ENCODE measurements at places on chromosomes 12 and 14.

GRCh38 chr14:77275601-77276017 is 4.6 kb upstream of the NGB start:
- DNase-seq, result no peak

DNA sequence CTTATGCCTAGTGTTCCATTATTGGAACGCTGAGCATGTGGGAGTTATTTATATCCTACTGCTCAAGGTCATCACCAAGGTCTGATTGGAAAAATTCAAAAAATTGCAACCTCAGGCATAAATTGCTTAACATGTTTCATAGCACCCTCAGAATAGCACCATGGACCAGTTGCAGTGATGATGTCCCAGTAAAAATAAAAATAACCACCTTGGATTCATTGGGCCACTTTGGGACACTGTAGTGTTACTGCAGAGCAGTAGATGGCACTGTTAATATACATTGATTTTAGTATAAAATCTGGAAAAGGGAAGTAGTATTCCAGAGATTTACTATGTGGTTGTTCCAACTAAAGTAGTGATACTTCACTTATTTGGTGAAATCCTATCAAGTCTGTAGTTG is 31.0 kb upstream of the PTCSC3 start:
- no peak for DNase-seq

GRCh38 chr14:58794993-58795762 is 157.4 kb downstream of the DACT1 start:
- DNase-seq, result no peak

GRCh38 chr12:34126239-34126641 is 103.9 kb downstream of the ALG10 start:
- DNase-seq, result no peak

GRCh38 chr12:132150780-132151144 is 6.5 kb downstream of the NOC4L start:
- no peak for DNase-seq

- no peak for DNase-seq
Measured at GRCh38 chr14:103223818-103224352, 100.6 kb downstream of the TNFAIP2 start.

GRCh38 chr12:60174941-60175340 is 579.1 kb downstream of the SLC16A7 start:
- DNase-seq, result no peak

GRCh38 chr14:70189456-70190077 is 816 bp upstream of the SLC8A3 start:
- DNase-seq, result no peak

- no peak for DNase-seq
Measured at GRCh38 chr12:14514154-14514842, 53.4 kb downstream of the PLBD1 start.

- DNase-seq, result no peak
Measured at GRCh38 chr12:97216848-97217247, 245.8 kb upstream of the RMST start.
